ENCODE measurements at places on chromosomes 12 and 14.

GRCh38 chr12:63787306-63787705 lies 7.6 kb downstream of the RXYLT1 start:
- DNase-seq, result no peak

- DNase-seq, result no peak
Observed at GRCh38 chr14:96088911-96089310, 49.7 kb downstream of the C14orf132 start.

DNA sequence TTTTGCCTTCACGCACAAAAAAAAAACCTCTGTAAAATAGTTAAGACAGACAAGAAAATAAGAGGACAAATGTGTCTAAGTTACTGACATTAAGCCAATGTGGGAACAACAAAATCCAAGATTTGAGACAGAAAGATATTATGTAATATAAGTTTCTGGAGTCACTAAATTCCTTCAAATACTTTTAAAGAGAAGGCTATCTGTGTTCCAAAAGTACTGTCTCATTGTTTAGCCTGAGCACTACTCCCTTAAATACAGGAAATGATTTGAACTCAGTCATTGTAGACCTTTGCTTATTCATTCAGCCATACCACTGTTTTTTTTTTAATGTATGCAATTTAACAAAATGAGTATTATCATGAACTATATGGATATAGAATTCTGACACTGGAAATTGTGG lies 82.7 kb upstream of the KITLG start:
- no peak for DNase-seq

DNA sequence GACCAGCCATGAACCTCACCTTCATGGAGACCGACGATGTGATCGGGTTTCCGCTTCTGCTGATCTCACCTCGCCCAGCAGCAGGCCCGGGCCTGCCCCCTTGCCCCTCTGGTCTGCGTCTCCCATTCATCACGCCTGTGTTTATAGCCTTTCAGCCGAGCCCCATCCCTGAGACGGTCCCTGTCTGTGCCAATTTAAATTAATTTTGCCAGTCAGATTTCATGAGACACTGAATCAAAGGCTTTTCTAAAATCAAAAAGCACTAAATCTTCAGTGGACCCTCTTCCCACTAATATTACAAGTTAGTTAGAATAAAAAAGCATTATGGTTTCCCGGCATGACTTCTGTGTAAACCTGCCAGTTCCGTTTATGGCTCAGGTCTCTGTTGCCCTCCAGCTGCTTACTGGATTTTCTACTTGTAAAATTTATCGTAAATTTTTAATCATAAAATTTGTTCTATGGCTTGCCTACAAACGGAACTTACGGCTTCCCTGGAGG lies 155.9 kb downstream of the ESRRB start:
- DNase-seq, result no peak

DNA sequence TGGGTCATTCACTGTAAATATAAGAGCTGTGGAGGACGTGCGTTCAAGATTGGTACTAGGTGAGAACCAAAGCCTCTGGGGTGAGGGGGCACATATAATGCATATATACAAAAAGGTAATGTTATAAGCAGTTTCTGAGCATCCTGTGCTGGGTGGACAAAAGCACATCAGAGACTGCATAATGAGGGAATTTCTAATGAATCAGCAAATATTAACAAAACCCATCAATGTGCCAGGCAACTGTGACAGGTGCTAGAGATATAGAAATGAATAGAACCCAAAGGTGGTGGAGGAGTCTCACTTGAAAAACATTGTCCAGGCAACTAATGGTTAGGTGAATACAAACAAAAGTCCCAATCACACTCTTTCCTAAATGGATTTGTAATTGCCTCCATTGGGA lies 74.7 kb downstream of the GPR65 start:
- DNase-seq, result no peak

DNA sequence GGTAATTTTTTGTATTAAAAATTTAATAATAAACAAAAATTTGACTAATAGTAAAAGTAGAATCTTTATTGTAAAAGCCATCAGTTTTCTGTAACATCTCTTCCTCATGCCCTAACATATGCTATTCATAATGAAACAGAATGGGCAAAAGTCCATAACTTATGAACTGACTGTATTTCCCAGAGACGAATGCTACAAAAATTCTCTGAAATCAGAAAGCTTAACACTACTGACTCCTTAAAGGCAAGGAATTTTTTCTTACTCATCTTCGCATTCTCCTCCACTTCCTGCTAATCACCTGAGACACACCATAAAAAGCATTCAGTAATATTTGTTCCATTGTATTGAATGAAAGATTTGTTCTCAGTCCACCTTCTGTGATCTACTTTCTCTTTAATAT lies 17.6 kb downstream of the MON2 start:
- no peak for DNase-seq

DNA sequence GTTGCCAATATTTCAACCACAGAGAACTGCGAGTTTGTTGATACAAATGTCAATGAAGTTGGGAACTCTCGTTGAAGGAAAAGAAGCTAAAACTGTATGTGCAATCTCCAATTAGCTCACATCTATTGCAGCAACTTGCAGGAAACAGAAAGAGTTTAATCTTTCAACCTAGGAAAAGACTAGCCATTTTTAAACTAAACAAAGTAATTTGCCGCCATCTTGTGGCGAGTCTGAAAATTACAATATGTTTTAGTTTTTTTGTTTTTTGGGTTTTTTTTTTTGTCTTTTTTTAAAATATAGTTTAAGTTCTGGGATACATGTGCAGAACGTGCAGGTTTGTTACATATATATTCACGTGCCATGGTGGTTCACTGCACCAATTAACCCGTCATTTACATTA lies 131.2 kb upstream of the FOXG1 start:
- no peak for DNase-seq

DNA sequence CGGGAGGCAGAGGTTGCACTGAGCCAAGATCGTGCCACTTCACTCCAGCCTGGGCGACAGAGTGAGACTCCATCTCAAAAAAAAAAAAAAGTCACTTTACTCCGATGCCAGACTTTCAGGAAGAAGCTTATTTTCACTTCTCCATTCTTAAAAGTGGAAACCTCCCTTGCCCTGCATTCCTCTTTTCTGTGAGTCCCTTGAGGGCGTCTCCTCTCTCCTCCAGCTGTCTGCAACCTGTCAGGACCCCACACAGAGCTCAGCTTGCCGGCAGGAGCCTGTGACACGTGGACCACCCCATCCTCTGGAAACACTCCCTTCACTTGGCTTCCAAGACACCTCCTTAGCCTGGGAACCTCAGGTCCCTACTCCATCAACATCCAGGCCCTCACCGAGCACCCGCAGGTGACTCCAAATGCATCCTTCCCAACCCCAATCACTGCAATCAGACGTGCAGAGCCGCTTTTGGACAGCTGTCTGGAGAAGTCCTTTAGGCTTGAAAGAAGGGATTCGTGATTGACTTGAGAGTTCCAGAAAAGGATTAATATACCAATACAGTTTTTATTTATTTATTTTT lies 34.3 kb downstream of the SLC15A4 start:
- DNase-seq, result no peak

DNA sequence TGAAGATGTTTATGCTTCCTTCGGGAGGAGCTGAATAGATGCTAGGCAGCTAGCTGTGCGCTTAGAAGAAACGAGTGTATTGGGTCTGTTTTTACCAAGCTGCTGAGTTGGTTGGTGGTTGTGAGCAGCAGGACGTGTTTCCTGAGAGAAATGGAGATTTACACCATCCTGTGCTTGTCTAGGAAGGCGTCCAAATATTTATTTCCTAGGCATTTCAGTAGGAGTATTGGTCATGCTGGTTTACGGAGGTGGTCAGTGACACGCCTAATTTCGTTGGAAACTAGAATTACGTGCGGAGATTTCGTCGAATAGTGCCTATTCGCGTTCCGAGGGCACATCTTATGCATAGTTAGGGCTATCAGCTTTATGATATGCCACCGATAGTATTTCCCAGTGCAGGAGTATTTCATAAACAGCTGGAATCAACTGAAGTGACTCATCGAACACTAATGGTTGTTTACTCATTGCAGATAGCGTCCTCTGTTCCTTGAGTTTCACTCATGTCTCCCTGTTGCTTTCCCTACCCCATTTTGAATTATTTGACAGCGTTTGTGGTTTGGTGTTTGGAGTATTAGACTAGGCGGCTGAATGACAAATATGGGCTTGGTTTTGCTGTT lies 780 bp downstream of the TBC1D15 start:
- DNase-seq, result no peak

GRCh38 chr14:74547331-74547927 lies 53.9 kb downstream of the ISCA2 start:
- no peak for DNase-seq

DNA sequence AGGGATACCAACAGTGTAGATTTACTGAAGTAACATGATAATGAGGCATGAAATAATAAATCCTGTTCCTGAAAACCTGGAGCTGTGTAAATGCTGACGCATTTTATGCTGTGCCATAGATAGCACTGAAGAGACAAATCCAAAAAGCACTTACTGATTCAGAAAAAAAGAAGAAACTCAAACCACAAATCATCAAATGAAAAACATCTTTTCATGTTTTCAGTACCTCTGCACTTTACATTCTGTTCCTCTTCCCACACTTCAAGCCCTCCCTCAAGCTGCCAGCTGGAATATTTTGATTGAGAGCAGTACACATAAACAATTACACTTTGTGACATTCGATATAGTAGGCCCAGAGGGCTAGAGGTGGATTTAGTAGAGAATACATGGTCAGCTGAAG lies 362.3 kb downstream of the NAV3 start:
- no peak for DNase-seq

GRCh38 chr14:65840786-65841185 lies 428.3 kb downstream of the FUT8 start:
- DNase-seq, result no peak

- DNase-seq, result no peak
Observed at GRCh38 chr12:125113263-125113662, 48.0 kb downstream of the AACS start.

DNA sequence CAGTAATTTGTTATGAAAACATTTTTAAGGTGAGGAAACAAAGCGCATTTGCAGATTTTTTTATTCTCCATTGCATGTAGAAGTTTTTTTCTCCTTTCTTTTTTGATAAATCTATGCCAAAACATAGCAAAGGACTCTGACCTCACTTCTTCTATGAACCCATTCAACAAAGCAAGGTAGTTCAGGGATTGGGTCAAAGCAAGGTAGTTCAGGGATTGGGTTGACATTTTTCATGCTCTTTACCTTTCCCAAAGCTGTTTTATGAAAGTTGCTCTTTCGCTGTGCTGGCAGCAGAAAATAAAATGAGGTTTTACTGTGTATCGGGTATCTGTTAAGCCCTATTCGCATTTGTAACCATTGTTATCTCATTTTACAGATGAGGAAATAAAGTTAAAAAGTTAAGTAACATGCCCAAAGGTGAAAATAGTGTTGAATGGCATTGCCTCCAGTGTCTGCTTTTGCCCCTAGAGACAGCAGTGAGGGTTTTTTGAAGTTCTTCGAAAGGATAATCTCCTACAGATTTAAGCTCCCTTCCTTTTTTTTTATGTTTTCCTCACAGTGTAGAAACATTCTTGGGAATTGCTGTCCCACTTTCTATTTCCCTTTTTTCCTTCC lies 10.6 kb downstream of the STRAP start:
- no peak for DNase-seq

DNA sequence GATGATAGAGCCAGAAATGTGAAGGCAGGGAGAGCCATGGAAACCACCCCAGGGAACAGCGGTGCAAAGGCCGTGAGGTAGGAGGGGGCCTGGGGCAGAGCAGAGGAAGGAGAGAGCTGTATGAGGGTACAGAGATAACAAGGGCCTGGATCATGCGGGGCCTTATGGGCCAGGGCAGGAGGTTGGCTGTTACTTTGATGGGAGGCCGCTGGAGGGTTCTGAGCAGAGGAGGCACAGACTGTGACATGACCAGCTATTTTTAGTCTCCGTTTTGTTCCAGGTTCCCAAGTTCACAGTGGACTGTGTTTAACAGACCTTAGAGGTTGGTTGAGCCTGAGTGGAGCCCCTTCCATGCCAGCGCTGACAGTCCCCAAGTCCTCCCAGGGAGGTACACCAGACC lies 118.6 kb downstream of the GCH1 start:
- no peak for DNase-seq

- DNase-seq, result no peak
Observed at GRCh38 chr12:114580306-114580705, 103.7 kb downstream of the TBX3 start.
